ENCODE measurements at places on chromosomes 7 and 10.

DNA sequence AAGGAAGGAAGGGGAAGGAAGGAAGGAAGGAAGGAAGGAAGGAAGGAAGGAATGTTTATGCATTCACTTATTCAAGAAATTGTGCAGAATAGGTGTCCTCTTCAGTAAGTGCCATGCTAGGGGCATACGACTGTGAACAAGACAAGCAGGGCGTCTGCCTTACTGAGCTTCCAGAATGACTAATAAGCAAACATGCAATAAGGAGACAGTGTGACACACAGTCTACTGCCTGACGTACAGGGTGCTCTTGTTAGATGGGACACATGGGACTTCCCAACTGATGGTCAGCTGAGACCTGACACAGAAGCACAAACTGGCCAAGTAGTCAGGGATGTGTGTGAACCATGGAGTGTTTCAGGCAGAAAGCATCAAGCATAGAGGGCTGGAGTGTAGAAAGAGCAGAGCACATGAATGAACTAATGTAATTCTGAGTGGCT lies 18.2 kb downstream of the DNAJC12 start:
- DNase-seq, result peak; percentile 89

DNA sequence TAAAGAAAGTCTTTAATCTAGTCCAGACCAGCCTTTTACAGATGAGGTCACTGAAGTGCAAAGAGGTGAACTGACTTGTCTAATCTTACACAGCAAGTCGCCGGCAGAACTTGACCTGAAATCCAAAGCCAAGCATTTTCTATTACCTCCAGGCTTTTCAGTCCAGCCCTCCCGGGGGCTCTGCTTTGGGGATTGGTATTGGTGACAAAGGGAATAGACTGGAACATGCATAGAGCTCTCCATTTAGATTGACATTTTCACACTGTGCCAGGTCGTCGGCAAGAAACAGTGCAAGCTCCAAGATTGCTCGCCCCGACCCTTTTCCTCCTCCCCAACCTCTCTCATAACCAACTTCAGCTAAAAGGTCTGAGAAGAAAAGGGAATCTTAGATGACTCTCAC lies 42.2 kb upstream of the MTPAP start:
- DNase-seq, result no peak

DNA sequence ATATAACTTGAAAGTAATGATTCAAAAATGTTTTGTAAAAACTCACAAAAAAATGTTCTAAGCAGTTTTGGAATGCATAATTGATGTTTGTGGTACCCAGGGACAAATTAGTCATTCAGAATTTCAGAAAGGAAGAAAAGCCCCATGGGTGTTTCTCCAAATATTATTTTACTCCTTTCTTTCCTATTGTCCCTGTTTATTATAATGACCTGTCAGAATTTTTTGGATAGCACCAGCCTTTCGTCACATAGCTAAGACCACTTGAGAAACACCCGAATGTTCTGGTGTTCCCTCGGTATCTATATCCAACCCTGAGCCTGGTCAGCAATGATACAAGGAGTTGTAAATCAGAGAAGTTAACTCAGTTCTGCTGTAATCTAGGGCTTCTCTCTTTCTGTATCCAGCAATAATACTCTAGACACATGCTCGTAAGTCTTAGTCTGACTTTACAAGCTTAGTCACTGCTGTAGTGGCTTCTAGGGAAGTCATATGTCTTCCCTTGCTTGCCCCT lies 64.8 kb upstream of the MEOX2 start:
- peak; percentile 28 for DNase-seq

GRCh38 chr10:8150401-8150905 lies 96.0 kb downstream of the GATA3 start:
- DNase-seq, result no peak

DNA sequence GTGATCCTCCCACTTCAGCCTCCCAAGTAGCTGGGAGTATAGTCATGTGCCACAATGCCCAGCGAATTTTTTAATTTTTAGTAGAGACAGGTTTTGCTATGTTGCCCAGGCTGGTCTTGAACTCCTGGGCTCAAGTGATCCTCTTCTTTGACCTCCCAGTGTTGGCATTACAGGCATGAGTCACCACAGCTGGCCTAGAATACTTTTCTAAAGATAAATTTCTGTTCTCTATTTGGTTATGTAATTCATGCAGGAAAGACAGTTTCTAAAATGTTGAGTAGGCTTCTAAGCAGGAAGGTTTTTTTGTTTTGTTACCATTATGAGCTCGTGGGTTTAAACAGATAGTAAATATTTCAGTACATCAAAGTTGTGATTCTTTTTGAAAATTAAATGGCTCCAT lies 5.0 kb downstream of the RBAK start:
- no peak for DNase-seq

- DNase-seq, result no peak
Measured at GRCh38 chr10:101131962-101132635, 999 bp downstream of the TLX1 start.

DNA sequence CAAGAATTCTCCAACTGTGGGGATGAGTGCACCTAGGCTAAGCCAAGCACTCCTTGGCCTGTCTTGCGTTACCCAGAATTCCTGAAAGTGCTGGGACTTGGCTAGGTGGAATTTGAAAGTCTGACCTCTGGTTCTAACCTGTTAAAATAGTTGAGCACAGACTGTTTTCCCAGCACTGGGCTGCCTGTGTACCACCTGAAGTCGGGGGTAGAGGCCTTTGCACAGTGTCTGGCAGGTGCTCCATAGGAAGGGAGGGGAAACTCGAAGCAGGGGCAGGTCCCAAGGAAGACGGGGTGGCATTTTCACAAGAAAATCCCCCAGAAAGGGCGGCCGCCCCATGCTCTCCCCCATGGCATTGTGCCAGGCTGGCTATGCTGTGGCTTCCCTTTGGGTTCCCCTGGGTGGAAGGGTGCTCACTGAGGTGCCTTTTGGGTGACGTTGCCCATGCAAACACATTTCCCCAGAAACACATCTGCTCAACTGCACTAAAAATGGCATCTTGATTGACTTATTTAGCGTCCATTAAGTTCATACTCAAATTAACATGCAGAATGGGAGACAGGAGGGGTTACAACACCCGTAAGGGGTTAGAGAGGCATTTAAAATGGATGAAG lies 62.9 kb downstream of the SYPL1 start:
- no peak for DNase-seq

DNA sequence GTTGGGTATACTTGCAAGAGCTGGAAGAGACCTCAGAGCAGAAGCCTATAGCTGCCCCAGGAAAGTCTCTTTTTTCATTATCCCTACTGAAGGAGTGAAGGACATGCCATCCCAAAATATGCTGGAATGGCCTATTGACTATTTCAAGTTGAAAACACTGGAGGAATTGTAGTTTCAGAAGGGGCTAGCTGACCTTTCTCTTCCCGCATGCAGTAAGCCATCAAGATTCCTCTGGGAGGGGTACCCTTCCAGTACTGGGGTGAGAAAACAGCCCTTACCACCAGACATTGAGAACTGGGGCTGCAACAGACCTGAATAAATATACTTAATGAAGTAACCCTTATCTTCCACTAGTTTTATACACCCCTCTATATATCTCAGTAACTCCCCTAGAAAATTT lies 41.7 kb downstream of the CHCHD3 start:
- no peak for DNase-seq

DNA sequence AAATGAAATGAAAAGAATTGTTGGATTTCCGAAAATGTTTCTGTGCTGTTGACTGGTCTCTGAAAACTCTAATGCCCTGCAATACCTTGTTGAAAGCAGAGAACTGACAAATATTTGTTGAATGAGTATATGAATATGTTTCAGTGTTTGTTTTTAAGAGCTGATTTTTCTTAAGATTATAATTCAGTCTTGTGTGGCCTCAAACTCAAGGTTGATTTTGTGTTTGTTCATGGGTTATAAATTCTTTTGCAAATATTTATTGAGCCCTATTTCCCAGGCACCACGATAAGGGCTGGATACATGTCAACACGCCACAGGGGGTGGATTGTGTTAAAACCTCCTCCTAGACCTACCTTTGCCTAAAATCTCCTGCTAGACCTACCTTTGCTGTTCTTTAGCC lies 203.9 kb upstream of the PLPP4 start:
- DNase-seq, result no peak

DNA sequence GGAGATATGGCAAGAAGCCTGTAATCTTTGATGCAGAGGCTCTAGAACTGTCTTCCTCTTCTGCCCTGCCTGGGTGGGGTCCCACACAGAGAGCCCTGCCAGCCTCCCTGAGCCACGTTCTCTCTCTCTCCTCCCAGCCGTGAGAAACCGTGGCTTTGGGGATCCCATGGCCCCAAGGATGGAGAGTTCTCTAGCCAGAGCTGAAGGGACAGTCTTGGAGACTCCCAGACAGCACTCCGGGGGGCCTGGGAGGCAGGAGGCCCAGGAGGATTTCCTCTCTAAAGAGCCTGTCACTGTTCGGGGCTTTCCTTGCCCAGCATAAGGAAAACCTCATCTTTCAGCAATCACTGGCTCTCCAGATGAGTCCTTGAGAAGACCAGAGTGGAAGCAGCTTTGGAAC lies 227.1 kb downstream of the ARHGAP12 start:
- no peak for DNase-seq

GRCh38 chr10:117545141-117546019 lies 2.8 kb downstream of the EMX2 start:
- no peak for DNase-seq

DNA sequence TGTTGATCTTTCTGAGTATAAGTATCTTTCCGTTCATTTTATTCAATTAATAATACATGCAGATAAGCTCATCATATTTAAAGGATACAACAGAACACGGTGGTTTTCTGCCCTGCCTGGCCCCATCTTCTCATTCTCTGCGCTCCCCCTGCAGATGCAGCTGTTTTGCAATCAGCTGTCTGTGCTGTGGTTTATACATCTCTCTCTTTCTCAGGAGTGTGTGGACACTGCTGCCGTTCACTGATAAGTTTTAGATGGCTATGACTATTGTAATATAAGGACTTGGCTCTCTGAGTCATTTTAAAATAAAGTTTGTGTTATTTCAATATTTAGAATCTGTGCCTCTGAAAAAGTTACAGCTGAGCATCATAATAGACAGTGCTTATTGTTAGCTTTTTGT lies 54.5 kb downstream of the CUL1 start:
- DNase-seq, result peak; percentile 42

DNA sequence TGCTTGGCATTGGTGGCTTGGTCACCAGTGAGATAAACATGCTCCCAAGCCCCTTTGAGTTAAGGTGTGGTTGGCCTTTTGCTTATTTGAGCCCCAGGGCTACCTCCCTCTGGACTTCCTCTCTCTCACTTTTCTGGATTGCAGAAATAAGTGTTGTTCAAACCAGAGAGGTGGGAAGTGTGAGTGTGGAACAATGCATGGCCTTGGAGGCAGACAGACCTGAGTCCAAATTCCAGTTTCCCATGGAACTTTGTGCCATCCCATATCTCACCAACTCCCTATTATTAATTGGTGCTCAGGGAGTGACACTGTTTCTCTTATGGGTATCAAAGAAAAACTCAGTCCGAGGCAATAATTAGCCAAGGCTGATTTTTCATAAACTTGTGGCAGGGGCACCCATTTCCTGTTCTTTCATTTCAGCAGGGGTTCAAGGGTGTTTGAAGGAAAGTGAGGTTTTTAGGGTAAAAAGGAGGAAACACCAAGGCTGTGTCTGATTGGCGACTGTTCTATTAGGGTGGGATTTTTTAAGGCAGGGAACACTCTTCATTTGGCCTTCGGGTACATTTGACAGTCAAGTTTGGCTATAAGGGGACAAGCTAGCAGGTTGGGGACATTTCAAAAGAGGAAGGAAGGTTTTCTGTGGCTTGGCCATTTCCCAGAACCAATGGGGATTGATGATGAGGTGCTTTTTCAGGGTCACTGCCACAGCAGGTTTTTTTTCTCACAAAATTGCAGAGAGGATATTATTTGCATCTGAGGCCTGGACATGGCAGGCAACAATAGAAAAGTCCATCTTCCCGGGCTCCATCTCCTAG lies 148.8 kb upstream of the NPY start:
- DNase-seq, result no peak

- DNase-seq, result no peak
Measured at GRCh38 chr7:128886391-128887168, 23.9 kb downstream of the ATP6V1F start.

DNA sequence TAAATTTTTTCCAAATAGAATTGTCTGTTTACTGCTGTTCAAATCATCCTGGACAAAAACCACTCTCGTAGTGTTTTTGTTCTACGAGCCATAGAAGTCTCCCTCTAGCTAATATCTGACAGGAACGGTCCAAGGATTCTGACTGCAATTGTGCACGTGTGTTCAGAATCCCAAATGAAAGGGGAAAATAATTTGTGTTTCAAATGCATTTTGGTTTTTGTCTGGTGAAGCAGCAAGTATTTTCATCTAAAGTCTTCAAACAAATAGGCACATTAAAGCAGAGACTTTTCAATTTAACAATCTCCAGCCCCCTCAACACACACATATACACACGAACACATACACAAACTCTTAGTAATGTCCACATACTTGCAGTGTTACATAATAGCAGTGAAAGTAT lies 475 bp downstream of the NEUROD6 start:
- DNase-seq, result no peak

DNA sequence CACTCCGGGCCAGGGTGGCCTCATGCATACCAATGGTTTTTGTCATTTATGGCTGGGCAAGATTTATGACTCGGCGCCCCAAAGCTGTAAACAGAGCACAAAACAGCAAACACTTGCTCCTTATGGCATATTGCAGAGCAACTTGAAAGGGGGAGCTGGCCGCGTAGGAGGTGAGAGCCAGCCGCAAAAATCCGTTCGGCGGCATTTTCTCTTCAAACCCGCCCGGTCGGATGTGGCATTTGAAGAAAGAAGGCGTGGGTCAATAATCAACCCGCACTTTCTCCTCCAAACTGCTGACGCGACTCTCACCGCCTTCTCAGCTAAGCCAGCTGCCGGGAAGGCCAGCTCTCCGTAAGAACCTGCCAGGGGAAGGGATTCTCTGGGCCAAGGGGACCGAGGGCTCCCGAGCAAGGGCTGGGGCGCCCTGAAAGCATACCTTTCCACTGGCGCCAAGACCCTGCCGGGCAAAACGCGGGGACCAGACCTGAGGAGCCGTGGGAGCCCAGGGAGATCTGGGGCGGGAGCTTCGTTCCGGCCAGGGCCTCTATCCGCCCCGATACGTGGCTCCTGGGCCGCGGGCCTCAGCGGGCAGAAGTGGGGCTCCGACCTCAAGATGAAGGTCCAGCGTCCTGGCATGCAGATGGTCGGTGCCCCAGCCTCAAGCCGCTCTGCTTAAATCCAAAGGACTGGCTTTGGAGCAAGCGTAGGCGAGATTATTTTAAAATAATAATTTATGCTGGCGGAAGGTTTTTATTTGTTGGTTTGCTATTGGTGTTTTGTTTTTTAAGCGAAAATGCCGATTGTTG lies 12.9 kb upstream of the HOXA2 start:
- DNase-seq, result no peak

DNA sequence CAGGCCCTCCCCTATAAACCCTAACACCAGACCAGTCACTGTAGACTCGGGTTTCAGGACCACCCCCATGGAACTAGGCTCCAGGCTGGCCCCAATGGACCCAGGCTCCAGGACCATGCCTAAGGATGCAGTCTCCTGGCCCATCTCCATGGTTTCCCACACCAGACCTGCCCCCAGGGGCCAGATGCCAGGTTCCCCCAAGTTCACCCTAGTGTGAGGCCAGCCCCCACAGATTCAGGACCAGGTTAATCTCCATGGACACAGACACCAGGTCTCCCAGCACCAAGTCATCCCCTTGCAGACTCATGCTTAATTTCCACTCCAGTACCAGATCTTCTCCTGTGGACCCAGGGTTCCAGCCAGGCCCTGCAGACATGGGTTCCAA lies 103.8 kb upstream of the LANCL2 start:
- DNase-seq, result no peak
